Cortex of kidney (tissue), 1 donor: ENCODE measurements at places on chromosomes 6 and 20.

GRCh38 chr6:158311193-158311592 is 1.1 kb upstream of the TULP4 start:
- no peak for DNase-seq

DNA sequence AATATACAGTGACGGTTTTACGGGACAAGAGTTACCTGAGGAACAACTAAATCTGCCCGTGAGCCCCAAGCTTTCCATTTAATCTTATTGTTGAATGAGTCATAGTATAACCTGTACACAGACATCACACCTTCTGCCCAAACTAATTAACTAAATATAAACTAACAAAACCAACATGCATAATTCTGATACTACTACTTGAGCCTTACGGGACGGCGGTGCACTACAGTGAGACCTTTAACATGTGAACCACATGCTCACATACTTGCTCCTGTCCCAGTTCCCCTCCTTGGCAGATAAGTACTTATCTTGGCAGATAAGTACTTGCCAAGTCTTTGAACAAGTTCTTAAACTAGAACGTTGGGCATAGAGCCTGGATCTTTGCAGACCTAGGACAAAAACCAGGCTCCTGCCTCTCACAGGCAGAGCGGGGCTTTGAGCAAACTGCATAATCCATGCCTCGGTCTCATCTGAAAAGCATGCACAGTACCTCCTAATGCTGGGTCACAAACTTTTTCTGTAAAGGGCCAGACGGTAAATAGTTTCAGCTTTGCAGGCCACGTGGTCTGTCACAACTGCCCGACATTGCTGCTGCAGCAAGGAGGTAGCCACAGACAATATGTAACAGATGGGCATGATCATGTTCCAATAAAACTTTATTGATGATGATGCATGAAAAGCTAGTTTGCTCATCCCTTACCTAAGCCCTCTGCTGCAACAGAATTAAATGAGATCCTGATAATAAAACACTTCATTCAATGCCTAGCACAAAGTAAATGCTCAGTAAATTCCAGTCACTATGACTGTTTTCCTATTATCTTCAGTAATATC is 23.0 kb downstream of the ZNF217 start:
- no peak for DNase-seq

- DNase-seq: no peak
These were observed 51.6 kb downstream of the RALY start for GRCh38 chr20:34045294-34045693.

DNA sequence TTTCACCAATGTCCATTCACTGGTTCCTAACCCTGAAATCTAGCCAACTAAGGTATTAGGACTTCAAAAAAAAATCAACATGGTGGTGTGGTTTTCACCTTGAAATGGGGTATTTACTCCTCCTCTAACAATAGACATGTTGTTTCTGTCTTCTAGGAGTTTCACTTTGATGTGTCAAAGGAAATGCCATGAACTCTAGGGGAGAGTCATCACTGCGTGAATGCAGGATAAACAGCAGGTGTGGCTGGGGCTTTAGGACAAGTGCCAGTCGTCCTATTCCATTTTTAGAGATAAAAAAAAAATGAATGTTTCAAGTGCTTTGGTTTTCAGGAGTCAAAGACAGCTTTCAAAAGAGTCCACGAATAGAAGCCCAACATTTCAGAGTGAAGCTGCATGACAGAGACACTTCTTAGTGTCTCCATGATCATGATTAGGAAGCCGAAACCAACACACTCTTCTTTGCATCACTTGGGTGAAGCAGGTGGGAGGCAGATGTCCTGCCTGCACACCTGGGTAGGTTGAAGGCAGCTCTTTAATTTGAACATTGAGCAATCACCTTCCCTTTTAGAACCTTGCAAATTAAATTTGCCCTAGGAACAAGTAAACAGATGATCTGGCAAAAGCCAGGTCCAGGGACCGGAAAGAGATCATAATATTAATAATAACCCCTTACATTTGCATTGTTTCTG is 328.5 kb upstream of the PRDM1 start:
- DNase-seq: no peak

DNA sequence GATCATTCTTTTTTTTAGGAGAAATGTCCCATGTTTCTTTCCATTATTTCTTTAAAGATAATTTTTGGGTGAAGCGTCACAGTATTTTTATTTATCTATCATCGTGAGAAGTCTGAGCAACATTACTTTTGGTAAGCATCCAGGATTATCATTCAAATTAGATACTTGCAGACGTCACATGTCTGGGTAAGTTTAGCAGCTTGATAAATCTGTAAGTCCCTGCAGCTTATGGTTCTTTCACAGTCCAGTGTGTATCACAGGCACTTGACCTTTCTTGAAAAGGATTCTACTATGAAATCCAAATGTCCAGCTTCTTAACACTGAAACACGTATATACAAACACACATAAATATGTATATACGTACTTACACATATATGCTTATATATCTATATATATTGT is 359.4 kb downstream of the ESR1 start:
- DNase-seq: no peak

GRCh38 chr20:25297141-25297905 is 49.4 kb downstream of the PYGB start:
- DNase-seq: no peak

DNA sequence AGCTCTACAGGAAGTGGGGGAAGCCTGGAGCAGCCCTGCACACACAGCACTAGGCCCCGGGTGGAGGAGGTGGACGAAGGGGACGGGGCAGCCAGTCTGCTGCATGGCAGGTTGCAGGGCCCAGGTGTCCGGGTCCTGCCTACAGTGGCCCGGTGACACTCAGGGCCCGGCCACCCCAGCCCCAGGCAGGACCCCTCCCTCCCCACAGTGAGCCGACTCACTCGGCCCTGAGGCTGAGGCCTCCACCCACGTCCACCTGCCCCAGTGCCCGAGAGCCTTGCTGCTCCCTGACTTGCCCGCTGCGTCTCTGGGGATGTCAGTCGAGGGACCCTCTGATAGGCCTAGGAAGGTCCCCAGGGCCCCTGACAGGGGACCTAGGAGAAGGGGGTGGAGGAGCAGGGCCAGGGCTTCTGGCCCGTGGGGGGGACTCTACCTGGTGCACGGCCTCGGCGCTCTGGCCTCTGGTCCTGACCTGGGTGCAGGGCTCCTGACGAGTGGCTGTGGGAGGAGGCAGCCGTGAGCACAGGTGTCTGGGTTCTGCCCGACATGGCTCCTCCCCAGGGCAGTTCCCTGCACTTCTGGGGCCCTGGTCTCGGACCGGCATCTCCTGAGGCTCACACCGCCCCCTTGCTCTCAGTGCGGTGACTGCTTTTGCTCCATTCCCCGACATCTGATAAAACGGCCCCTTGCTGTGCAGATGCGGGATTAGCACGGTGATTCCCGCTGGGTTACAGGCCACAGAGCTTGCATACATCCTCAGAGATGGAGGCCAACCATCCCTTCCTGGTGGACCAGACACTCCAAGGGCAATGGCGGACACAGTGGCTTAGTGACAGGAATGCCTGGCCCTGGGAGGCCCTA is 20.1 kb downstream of the FRMD1 start:
- DNase-seq: no peak

GRCh38 chr6:104483225-104483834 is 376.4 kb downstream of the HACE1 start:
- DNase-seq: no peak

- no peak for DNase-seq
These were observed 344.9 kb downstream of the CDKAL1 start for GRCh38 chr6:20879121-20879520.

DNA sequence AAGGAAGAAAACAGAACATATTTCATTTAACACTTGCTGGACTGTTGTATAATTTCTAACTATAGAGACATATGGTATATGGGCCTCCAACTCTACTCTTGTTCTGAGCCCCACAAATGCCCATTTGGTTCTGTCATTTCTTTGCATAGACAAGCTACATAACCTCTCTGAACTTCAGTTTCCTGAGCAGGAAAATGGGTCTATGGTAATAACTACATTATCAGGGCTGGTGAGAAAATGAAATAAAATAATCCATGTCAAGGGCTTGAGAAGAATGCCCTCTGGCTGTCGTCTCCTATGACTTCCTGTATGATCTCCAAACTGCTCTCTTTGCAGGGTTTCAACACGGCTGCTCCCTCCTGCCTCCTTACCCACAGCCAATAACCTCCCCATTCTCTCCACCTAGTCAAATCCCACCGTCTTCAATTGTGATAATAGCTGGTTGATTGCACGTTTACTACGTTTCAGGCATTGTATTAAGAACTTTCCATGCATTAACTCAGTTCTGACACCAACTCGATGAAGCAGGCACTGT is 12.0 kb downstream of the ZCCHC3 start:
- DNase-seq: no peak

- no peak for DNase-seq
These were observed 59.3 kb upstream of the JAG1 start for GRCh38 chr20:10733122-10733521.

DNA sequence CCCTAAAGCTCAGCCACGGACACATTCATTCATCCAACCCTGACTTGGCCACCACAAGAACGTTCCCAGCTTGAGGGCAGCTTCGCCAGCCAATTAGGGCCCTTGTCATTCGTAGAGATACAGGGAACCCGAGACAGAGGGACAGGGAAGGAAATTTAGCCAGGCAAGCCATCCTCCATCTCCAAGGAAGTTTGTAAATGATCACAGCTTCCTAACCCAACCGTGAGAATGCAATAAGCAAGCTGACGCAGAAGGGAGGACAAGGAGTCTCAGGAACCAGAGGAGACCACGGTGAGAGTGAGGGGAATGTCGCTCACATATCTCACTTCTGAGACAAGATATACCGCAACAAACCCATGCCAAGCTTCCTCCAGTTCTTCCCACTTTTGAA is 1.4 kb downstream of the TRAM2 start:
- no peak for DNase-seq

GRCh38 chr6:131063028-131063763 is at the start of gene EPB41L2:
EPB41L2 (minus strand) TSS chr6:131063245; CDS start chr6:130956485, 106,760 bp downstream.
- peak; percentile 38 for DNase-seq

- no peak for DNase-seq
These were observed 15.4 kb downstream of the BPIFA2 start for GRCh38 chr20:33183312-33183711.

GRCh38 chr6:137700161-137700560 is 166.9 kb upstream of the TNFAIP3 start:
- DNase-seq: no peak

GRCh38 chr6:110882274-110882619 is 7.7 kb downstream of the AMD1 start:
- no peak for DNase-seq

GRCh38 chr6:109714611-109715010 is 23.5 kb downstream of the FIG4 start:
- no peak for DNase-seq

- DNase-seq: no peak
These were observed 1.9 kb upstream of the ELOVL4 start for GRCh38 chr6:79949233-79949632.

DNA sequence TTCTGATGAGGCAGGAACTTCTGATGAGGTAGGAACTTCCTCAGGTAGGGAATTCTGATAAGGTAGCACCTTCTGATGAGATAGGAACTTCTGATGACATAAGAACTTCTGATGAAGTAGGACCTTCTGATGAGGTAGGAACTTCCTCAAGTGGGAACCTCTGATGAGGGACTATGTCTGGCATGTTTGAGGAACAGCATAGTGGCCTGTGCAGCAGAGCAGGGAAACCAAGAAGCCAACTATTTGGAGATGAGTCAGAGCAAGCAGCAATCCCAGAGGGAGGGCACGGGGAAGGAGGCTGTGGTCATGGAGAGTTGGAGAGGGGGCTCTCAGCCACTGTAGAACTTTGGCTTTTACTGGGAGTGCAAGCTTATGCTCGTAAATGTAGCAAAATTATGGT is 132.4 kb downstream of the CFAP61 start:
- DNase-seq: no peak

- DNase-seq: no peak
These were observed 147.5 kb downstream of the BCAS1 start for GRCh38 chr20:53922901-53923314.

- no peak for DNase-seq
These were observed 3.5 kb downstream of the FOXO3 start for GRCh38 chr6:108564178-108564577.

DNA sequence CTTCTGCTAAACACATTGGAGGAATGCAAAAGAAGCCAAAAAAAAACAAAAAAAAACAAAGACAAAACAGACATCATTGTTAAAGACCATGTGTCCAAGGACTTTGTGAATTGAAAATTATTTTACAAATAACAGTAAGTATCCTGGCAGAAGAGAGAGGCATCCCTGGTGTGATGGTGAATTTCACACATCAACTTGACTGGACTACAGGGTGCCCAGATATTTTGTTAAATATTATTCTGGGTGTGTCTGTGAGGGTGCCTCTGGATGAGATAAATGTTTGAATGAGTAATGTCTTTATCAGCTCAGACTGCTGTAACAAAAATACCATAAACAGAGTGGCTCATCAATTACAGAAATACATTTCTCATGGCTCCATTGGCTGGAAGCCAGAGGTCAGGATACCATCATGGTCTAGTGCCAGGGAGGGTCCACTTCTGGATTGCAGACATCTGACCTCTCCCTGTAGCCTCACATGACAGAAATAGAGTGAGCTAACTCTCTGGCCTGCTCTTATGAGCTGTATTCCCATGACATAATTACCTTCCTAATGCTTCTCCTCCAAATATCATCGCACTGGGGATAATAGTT is 12.2 kb upstream of the C6orf118 start:
- DNase-seq: no peak

DNA sequence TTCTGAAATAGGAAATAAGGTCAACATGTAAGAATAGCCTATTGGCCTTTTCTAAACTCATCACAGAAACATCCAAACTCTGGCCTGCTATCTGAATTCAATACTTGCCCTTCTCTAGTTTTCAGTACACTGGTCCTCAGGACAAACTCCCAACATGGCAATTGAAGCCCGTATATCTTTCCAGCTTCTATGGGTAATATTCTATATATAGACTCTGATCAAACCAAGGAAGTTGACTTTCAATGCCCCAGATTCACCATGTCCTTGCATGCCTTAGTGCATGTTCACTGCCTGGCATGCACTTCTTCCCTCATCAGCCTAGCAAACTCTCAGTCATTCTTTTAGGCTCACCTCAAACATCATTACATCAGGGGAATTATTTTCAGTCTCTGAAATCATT is 73.2 kb downstream of the RSPO3 start:
- no peak for DNase-seq

GRCh38 chr20:31790401-31790800 is 28.8 kb upstream of the MYLK2 start:
- DNase-seq: no peak
